T-helper 9 cell (primary cell): ENCODE measurements at places on chromosomes 13 and 19.

DNA sequence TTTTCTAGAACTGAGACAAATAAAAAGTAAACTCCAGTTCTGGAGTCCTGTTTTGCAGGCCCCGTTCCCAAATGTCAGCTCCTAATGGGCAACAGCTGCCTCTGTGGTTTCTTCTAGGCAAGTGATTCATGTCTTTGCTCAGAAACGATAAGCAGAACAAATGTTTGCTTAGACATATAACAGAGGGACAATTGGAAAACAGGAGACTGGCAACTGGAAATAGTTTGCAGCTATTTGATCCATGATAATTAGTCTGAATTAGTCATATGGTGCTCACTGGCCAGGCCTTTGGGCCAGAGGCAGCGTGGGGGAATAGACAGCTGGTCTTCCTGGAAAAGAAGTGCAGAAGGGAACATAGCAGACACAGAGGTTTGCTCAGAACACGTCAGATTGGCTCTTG lies 29.2 kb upstream of the TSHZ3 start:
- no peak for DNase-seq

GRCh38 chr13:30111810-30112209 lies 195.5 kb downstream of the KATNAL1 start:
- no peak for DNase-seq

GRCh38 chr19:4201798-4202197 lies 19.3 kb downstream of the ANKRD24 start:
- DNase-seq, result no peak

DNA sequence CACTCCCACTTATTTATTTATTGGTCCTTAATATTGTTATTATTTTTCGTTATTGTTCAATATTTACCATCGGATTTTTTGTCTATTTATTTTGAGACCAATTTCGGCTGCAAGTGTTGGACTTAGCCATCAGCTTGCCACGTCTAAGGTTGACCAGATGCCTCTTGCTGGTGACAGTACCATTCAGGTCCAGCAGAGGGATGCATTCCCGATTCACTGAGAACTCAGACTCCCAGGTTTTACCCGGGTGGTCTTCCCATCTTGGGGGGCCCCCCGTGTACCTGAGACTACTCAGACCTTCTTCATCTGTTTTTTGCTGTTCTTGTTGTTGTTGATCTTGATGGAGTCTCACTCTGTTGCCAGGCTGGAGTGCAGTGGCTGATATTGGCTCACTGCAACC lies 1435.2 kb downstream of the UQCRFS1 start:
- no peak for DNase-seq

DNA sequence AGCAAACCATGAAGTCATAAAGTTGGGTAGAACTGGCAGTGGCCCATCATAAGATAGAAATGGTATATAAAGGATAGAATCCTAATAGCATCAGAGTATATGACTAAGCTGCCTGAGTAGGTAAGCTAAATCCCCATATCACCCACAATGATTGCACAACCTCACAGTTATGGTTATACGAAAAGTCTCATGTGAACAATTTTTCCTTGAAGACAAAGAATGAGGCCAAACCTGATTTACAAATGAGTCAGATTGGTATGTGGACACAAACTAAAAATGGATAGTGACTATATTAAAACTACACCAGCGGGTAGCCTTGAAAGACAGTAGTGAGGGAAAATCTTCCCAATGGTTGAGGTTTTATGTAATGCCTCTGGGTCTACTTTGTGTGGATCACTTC lies 40.9 kb upstream of the UFM1 start:
- no peak for DNase-seq

- no peak for DNase-seq
Observed at GRCh38 chr13:59701261-59701660, 462.5 kb downstream of the DIAPH3 start.

DNA sequence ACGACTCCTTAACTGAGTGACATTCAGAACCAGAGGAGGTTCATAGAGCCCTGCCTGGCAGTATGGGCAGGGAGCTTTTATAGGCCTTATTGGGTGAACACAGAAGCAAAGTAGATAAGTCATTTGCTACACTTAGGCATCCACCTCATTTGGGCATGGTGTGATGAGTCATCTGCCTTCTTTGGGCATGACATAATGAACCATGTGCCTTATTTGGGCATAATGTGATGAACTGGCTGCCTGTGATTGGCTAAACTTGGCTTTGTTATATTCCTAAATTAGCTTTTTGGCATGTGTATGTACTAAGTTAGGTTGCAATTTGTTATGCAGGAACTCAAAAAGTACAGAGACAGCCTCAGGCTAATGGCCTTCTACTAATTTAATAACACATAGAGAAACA lies 2210.2 kb upstream of the PCDH20 start:
- DNase-seq, result no peak

DNA sequence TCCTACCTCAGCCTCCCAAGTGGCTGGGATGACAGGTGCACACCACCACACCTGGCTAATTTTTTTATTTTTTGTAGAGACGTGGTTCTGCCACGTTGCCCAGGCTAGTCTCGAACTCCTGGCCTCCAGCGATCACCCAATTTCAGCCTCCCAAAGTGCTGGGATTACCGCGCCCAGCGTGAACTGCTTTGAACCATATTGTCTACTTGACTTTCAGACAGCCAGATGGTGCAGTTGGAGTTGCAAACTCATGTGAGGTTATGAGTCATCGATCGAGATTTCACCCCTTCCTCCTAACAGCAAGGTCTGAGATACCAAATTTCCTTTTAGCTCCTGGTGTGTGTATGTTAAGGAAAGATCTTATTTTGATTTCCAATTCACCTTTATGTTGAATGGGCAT lies 2.7 kb downstream of the SLC27A1 start:
- DNase-seq, result no peak

GRCh38 chr19:34179066-34179465 lies 6.8 kb downstream of the LSM14A start:
- DNase-seq, result no peak

GRCh38 chr13:48478391-48478790 lies 54.5 kb downstream of the RCBTB2 start:
- no peak for DNase-seq

DNA sequence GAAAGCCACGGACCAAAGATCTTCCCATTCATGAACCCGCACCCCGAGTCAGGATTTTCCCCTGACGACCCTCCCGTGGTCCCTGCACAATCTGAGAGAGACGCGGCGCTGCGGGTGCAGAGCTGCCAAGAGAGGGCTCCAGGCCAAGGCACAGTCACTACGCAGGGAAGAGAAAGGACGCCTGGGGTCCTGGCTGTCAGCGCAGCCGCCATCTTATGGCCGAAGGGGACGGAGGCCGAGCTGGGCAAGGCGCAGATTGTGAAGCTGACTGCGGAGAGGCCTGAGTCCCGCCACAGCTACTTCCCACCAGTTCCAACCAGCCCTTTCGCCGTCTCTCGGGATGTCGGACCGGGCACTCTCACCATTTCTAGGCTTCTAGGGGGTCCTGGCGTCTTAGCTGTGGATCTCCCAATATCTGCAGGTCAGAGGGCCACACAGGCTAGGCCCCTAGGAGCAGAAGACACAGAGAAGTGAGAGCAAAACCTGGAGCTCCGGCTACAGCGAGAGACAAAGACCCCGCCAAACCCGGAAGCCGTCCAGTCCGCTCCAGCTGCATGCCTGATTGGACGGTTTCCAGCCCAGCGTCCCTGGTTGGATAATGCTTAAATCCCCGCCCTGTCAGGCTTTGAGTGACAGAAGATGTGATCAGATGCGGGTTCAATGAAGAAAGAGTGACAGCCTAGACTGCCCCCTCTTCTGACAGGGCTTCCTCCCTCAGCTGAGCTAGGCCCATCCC lies at the start of gene ZNF100:
Gene ZNF100, minus strand, starts transcription at position 515 of the 736 bp plus-strand sequence. Its CDS starts 150 bp downstream, at position 365.
- DNase-seq, result peak; percentile 74

DNA sequence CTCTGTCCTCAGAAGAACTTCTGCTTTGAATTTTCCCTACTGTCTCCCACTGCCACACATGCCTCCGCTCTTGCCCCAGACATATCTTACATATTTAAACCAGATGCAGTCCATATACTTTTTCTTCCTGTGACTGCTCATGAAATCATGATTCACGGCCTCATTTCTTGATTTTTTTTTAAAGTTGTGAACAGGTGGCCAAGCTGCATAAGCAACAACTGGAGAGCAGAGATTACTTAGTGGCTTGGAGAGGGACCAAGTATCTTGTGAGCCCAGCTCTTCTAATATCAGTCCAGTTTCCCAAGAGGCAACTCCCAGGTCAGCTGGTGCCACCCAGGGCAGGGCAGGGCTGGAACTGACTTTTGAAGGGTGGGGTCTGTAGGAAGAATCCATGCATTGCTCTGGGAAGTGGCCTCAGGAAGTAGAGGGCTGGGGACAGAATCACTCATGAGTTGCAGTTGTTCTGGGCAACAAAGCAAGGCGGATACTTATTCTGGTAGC lies 152.4 kb downstream of the LMO7 start:
- no peak for DNase-seq

GRCh38 chr19:44202470-44202869 lies 9.9 kb upstream of the ZNF227 start:
- no peak for DNase-seq

- DNase-seq, result no peak
Observed at GRCh38 chr13:106789911-106790310, 222.0 kb upstream of the ARGLU1 start.

DNA sequence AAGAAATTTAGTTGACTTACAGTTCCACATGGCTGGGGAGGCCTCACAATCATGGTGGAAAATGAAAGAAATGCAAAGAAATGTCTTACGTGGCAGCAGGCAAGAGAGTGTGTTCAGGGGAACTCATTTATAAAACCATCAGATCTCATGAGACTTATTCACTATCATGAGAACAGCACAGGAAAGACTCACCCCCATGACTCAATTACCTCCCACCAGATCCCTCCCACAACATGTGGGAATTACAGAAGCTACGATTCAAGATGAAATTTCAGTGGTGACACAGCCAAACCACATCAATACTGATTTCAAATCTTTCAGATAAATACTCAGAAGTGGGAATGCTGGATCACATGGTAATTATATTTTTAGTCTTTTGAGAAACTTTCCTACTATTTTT lies 1357.9 kb downstream of the SLITRK5 start:
- no peak for DNase-seq

GRCh38 chr13:39457274-39457673 lies 145.7 kb downstream of the LHFPL6 start:
- no peak for DNase-seq

GRCh38 chr19:38370299-38370698 lies 4.1 kb upstream of the PSMD8 start:
- no peak for DNase-seq

- DNase-seq, result no peak
Observed at GRCh38 chr13:94632226-94632980, 30.7 kb downstream of the GPR180 start.

GRCh38 chr13:26760832-26761582 lies 421 bp upstream of the GPR12 start:
- no peak for DNase-seq

DNA sequence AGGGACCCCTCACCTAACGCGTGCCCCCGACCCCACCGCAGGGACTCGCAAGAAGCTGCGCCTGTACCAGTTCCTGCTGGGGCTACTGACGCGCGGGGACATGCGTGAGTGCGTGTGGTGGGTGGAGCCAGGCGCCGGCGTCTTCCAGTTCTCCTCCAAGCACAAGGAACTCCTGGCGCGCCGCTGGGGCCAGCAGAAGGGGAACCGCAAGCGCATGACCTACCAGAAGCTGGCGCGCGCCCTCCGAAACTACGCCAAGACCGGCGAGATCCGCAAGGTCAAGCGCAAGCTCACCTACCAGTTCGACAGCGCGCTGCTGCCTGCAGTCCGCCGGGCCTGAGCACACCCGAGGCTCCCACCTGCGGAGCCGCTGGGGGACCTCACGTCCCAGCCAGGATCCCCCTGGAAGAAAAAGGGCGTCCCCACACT lies 4.7 kb upstream of the MYBPC2 start:
- peak; percentile 12 for DNase-seq

DNA sequence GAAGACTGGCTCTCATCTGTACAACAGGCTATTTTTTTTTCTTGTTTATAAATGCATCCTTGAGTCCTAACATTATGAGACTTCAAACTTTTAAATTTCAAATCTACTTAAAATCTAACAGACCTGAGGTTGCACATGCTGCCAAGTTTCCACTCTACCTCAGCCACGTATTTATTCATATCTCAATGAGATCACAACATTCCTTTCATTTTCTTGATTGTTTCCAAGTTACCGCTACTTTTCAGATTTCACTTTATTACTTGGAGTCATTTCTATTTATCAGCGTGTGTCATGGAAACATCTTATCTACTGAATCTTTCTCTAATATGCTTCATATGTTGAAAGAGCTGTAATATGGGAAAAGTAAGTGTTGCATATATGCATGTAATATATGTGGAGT lies 1257.5 kb upstream of the ATXN8OS start:
- no peak for DNase-seq

DNA sequence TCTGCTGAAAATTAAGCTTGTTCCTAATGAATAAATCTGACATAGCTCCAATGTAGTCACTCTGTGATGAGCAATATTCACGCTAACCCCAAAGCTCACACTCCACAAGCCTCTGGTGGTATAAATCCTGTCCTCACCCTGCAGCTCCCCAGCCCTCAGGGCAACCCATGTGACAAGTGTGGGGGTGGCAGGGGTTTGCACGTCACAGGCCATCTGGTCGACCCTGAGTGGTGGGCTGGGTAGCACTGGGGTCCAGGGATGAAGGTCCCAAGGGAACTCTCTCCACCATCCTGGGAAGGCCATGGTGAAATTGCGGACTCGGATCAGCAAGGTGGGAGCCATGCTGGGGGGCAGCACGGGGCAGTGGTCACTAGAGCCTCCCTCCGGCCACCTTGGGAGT lies 100.0 kb upstream of the SOX1 start:
- no peak for DNase-seq

DNA sequence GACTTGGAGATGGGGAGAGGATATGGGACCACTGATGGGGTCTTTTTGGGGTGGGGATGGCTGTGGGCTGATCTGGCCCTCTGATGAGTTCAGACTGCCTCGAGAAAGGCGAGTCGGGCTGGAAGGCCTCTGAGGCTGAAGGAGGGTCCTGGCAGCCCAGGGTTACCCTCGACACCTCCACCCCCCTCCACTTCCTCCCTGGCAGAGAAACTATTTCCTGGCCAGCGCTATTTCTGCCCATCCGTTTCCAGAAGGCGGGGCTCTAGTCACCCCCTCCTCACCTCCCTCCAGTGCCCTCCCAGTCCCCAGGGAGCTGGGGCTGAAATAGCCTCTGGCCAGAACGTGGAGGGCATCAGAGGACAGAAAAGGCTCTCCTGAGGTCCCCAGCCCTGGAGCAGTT lies 9.7 kb downstream of the EXOC3L2 start:
- DNase-seq, result no peak

DNA sequence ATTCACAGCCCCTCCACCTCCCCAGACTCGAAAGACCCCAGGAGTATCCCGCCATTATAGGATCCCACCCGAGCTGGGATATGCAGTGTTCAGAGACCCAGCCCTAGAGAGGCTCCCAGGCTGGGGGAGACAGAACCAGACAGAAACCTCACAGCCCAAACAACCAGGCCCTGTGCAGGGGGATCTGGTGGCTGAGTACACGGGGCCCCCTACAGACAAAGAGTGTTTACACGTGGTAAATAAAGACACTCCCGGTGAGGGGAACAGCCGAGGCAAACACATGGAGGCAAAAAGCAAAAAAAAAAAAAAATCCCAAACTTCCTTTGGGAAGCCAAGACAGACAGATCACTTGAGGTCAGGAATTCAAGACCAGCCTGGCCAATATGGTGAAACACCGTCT lies 25.1 kb downstream of the TINCR start:
- no peak for DNase-seq

GRCh38 chr13:26022538-26023292 lies 29.1 kb downstream of the SHISA2 start:
- DNase-seq, result no peak

GRCh38 chr19:45499196-45500180 lies 1.2 kb downstream of the PPM1N start:
- DNase-seq, result peak; percentile 34

- no peak for DNase-seq
Observed at GRCh38 chr13:72561791-72562190, 165.6 kb downstream of the MZT1 start.

GRCh38 chr13:110503037-110503901 lies 58.3 kb downstream of the RAB20 start:
- DNase-seq, result no peak
